ENCODE measurements at places on chromosomes 2 and 18. TPM values are rescaled to one million over a fixed set of nuclear protein-coding genes. Genes with fewer than 3 reads are reported as not detected.

GRCh38 chr2:69577467-69578197 is 65.9 kb downstream of the AAK1 start:
- no peak for DNase-seq

- DNase-seq: no peak
These were observed 21.9 kb downstream of the CASP10 start for GRCh38 chr2:201204655-201205514.

Gene DUSP11
- 43.1 TPM for polyA plus RNA-seq

DNA sequence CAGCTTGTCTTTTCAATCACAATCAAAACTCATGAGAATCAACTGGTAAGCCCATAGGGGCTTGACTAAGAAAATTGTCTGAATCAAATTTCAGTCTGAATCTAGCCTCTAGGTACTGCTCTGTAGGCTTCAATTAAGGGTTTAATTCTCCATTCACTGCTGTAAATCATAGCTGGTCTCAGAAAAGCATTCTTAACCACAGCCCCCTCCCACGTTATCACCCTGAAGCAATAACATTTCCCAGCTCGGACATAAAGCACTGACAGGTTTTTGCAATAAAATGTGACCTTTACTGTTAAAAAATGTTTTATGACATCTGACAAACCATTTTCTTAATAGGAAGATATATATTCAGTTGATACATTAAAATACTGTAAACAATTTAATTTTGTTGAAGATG is 55.0 kb downstream of the LRP1B start:
- no peak for DNase-seq

DNA sequence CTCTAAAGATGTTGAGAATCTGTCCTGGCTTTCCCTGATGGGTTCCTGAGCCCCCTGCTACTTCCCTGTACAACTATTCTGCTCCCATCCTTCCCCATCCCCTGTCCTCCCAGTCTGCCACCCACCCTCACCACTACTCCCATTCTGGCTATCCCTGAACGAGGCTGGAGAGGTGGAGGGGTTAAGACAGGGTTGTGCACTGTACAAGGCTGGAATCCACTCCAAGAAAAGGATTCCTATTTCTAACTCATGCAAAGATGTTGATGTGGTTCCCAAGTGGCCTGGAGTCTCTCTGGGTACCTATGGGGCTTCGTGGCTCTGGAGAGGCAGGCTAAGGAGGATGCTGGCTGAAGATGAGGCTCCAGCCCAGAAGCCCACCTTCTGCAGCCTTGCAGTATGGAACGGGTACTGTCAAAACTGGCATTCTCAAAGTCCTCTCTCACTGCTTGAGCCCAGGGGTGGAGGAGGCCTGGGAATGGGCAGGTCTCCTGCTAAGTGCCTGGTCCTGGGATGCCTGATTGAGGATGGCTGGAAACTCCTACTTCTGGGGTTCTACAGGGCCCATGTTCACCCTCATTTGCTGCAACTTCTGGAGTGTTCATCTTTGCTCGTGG is 1.3 kb upstream of the FEV start:
- DNase-seq: no peak

Gene DAPL1
- polyA plus RNA-seq: not detected

GRCh38 chr2:124091721-124092120 is 66.6 kb downstream of the CNTNAP5 start:
- DNase-seq: no peak

GRCh38 chr2:44040365-44040764 is 44.6 kb upstream of the LRPPRC start:
- DNase-seq: no peak

Measured in right lung (tissue), 10 donors.